ENCODE measurements at places on chromosomes 12 and 14.

DNA sequence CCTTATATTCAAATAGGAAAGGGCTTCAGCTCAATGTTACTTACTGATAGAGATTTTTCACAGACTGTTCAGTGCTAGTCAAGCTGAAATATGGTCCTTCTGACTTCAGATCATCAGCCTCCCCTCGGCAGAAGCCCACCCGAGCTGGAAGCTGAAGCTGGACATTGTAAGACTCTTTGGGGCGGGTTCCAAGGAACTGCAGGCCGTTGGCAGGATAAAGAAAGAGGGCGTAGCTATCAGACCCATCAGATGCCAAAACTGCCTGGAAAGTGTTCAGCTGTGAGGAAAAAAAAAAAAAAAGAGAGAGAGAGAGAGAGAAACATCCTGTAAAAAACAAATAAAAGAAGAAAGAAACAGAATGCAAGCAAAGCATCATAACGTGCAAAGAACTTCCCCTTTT, 8.8 kb downstream of the NID2 start:
- no peak for DNase-seq

GRCh38 chr12:23113781-23114180, 488.8 kb downstream of the ETNK1 start:
- no peak for DNase-seq

- no peak for DNase-seq
Observed at GRCh38 chr14:89899917-89900663, 54.4 kb downstream of the EFCAB11 start.

GRCh38 chr12:16880864-16881285, 274.9 kb upstream of the LMO3 start:
- no peak for DNase-seq

DNA sequence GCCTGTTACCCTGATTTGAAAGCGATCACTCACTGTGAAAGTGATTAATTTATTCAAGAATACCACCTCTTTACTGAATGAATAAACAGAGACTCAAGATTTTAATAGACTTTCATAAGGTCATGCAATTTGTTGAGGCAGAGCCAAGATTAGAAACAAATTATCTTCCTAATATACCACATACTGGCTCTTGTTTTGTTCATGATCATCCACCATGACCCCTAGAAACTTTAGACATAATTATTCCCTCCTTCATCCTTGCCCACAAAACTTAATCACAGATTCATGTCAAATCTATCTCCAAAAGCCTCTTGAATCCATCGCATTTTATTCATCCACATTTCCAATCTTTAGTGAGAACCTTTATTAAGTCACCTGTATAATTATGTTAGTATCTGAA, 152.3 kb downstream of the ATXN7L3B start:
- DNase-seq, result no peak

- no peak for DNase-seq
Observed at GRCh38 chr14:22478670-22479069, 110.4 kb downstream of the DAD1 start.

GRCh38 chr12:113855998-113856397, 110.1 kb downstream of the RBM19 start:
- no peak for DNase-seq

- DNase-seq, result no peak
Observed at GRCh38 chr14:69045857-69046475, 66.9 kb upstream of the ACTN1 start.

GRCh38 chr12:112907415-112908157, 824 bp downstream of the OAS1 start:
- no peak for DNase-seq

DNA sequence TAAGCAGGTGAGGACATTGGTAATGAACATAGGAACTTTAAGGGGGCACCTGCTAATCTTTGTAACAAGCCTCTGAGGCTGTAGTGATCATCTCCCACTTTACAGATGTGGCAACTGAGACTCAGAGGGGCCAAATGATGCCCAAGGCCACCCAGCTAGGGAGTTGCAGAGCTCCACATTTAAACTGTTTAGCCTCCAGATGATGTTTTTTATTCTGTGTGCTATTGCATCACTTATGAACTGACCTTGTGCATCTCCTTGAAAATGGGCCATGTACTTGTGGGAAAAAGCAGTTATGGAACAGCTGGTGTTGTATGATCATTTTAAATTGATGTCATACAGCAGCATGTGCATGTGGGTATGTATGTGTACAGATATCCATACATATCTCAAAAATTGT, 41.4 kb downstream of the TPCN1 start:
- no peak for DNase-seq

DNA sequence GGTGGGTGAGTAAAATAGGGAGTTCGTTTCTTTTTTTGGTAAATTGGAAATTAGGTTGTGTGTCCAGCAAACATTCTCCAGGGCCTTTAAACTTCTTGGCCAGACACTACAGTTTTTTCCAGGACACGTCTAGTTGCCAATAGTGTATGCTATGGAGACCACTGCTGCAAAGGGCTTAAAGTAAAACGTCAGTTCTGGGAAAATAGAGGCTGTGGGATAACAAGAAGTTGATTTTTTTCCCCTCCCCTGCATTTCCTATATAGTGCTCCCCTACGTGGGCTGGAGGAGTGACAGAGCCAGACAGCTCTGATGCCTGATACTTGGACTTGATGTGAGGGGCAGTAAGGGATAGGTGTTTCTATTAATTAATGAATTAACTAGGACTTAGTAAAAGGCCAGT, 2.4 kb downstream of the ACVR1B start:
- DNase-seq, result no peak

GRCh38 chr14:92552066-92552465, 38.5 kb downstream of the RIN3 start:
- DNase-seq, result no peak

GRCh38 chr12:47509398-47509851, 196.4 kb downstream of the RPAP3 start:
- no peak for DNase-seq

DNA sequence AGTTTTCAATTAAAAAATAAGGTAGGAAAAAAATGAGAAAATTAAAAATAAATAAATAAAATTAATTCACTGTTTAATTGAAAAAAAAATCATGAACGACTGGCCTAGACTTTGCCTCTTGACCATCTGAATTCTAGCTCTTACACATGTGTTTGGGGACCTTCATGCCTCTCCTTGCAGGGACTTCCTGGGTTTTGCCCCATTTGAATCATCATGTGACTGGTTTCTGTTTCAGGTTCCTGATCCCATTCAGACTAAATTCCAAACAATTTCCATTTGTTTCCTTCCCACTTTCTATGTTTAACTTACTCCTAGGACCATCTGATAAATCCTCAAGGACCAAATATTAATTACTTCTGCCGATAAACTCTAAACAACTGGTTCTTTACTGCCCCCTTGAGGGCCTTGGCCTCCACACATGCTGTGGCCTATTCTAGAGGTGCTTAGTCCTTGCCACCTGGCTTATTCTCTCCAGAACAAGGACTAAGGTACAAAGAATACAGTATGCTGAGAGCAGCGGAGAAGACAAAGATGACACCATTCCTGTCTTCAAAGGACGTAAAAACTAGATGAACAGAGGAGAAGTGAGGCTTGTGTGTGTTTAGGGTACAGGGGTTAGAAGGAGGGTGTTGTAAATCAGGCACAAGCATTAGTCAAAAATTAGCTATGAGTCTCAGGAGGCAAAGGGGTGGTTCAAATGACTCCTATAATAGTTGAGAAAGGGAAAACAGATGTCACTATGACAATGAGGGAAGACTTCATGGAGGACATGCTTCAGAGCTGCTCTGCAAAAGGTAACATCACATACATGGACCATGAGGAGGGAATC, 125.8 kb upstream of the AVPR1A start:
- DNase-seq, result peak; percentile 6

GRCh38 chr12:1126091-1126490, 135.1 kb downstream of the ERC1 start:
- DNase-seq, result no peak

- no peak for DNase-seq
Observed at GRCh38 chr12:78952552-78952929, 88.0 kb downstream of the SYT1 start.

DNA sequence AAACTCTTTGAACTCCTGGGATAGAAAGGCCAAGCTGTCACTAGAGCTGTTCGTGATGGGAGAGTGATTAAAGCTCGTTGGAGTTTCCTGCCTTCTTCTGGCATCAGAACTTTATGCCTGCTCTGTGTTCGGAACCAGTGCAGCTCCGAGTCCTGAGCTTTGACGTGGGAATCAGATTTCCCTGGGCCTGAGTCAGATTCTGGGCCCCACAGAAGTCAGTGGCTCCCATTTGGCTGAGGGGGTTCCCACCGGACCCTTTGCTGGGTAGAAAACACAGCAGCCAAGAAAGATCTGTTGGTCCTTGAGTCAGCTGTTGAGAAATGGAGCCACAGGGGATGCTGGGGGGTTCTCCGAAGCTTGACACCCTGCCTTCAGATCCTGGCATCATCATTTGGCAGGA, 238.0 kb downstream of the CHST11 start:
- no peak for DNase-seq

GRCh38 chr14:95361373-95362137, 41.8 kb upstream of the CLMN start:
- DNase-seq, result peak; percentile 42

- no peak for DNase-seq
Observed at GRCh38 chr12:111194703-111195051, 174.2 kb downstream of the PHETA1 start.

GRCh38 chr14:78823035-78823434, 652.9 kb downstream of the NRXN3 start:
- DNase-seq, result no peak

DNA sequence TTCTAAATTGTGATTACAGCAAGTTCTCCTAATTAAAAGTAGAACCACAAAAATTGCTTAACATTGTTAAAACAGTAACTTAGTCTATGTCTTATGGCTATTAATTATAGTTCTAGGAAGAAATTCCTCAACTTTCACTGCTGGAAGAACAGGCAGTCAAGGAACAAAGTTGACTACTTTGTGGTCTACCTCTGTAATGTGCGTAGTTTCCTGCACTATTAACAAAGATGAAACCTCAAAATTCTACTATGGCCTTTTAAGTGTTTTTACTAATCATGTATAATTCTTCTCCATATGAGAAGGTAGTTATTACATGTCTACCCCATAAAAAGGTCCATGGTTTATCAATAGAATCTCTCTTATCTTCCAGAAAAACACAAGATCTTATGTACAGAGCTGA, 7.6 kb downstream of the RASSF9 start:
- no peak for DNase-seq

DNA sequence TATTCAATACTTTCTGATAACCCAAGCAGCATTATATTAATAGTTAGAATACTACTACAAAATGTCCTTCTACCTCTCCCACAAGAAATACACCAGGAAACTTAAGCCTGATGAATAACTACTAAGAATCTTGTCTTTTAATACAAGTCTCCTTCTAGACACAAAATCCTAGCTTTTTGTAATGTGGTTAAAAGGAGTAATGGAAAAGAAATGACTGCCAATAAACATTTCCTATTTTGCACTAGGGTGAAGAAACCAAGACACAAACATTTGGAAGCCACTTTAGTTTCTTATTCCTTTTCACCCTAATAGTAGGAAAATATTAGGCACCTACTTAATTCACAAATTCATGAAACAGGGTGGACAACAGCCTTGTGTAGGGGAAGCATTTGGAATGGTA, 51.3 kb upstream of the TTC7B start:
- no peak for DNase-seq

DNA sequence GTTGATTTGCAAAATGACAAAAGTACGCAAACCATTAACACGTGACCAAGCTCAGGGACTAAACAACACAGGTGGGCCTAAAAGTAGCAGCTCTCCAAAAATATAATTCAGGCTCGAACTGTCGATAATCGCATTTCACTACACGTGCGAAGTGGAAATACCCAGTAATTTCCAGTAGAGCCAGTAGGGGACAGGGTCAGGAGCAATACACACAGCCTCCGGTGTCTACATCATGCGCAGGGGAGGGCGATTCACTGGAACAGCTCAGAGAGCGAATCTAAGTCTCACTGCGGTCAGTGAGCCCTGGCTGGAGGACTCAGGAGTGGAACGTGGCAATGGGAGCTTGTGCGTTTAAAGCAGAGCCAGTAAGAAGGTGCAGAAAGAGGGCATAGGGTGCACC, 40.4 kb downstream of the SETD3 start:
- DNase-seq, result no peak

- DNase-seq, result no peak
Observed at GRCh38 chr12:119013023-119013422, 31.7 kb downstream of the SRRM4 start.

DNA sequence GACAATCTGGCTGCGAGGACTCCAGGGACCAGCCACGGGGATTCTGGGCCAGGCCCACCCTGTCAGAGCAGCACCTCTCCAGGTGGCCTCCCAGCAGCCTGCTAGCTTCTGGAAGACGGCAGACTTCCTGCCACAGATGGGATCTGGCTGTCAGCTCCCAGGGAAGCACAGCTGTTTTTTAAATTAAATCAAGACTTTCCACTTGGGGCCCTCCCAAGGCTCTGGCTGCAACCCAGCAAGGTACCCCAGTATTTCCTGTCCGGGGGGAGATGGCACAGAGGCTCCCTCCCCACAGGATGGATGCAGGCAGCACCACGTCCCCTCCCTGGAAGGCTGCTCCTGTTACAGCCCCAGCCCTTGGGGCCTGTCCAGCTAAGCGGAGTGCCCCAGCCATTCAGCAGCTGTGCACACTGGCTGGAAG, 56.9 kb downstream of the ACTN1 start:
- DNase-seq, result no peak

DNA sequence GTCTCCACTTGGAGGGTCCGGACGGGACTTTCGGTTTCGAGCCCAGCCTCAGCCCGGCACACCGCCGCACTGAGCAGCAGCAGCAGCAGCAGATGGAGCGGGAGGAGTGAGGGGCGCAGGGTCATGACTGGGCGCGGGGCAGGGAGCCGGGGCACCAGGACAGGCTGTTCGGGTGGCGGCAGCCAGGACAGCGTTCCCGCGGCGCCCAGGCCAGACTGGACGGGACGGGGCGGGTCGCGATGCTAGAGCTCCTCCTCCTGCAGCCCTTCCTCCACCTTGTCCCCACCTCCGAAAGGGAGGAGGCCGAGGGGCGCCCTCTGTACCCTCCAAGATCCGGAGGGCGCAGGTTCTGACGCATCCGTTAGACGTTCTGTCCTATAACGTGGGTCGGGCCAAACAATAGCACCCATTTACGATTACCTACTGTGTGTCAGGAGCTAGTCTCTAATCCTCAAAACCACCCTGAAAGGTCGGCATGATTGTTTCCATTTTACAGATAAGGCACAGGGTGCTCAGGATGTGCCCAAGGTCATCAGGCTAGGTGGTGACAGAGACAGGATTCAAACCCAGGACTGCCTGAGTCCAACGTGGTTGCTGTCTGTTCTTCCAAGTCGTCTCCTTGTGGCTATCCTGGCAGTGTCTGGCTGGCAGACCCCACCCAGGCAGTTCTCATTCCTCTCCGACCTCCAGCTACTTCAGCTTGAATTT, at the start of gene FKBP11:
Gene FKBP11, minus strand, starts transcription at position 189 of the 708 bp plus-strand sequence. Its CDS starts 64 bp downstream, at position 125.
- peak; percentile 79 for DNase-seq

- DNase-seq, result no peak
Observed at GRCh38 chr12:94561943-94562411, 88.4 kb downstream of the TMCC3 start.
